ENCODE measurements at places on chromosomes 6 and 20. TPM values are rescaled to one million over a fixed set of nuclear protein-coding genes. Genes with fewer than 3 reads are reported as not detected.
A peak's percentile ranks its signal among the peaks of the same experiment; 100 is the strongest.

The PXDC1 gene
- 58.2 TPM for total RNA-seq

DNA sequence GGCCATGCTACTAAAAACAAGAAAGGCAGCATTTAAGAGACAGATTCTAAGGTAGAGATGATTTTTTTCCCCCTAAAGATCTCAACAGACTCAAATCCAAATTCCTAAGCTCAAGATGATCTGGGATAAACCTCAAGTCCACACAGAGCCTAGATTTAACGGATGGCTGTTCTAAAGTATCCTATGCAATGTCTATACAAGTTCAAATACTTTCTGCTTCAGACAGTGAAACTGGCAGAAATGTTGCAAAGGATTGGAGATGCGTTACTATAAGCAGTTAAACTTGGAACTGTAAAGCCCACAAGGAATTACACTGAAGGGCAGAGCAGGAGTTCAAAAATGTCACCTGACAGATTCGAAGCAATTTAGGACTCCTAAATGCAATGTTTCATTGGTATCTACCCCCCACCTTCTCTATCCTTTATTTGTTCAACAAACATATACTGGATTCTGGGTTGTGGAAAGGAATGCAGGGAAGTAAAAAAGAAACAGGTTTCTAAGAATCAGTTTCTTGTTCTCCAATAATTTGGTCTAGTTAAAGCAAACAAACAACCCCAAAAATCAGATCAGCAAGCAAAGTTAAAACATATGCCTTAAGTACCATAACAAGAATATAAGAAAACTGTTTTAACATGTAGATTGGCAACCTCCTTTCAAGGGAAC, 1.6 kb downstream of the DNAAF9 start:
- no peak for DNase-seq

DNA sequence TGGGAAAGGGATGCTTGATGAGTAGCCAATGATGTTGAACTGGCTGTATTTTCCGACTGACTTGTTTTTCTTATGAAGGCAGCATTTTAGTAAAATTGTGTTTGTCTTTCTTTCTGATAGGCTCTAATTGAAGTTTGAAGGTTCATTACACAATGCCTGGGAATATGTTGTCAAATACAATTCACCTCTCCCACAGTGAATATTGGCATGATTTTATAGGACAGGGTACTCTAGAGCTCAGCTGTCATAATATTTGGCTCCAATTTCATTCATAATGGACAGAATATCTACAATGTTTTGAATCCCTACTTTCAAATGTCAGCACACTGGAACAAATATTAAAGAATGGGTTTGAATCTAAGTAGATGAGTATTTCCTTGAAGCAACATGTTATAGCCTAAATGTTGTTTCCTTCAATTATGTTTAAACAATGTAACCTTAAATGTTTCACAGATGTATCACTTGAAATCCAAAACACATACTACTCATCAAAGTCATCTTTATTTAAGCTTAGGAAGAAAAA, 81.4 kb downstream of the LAMA2 start:
- no peak for DNase-seq

DNA sequence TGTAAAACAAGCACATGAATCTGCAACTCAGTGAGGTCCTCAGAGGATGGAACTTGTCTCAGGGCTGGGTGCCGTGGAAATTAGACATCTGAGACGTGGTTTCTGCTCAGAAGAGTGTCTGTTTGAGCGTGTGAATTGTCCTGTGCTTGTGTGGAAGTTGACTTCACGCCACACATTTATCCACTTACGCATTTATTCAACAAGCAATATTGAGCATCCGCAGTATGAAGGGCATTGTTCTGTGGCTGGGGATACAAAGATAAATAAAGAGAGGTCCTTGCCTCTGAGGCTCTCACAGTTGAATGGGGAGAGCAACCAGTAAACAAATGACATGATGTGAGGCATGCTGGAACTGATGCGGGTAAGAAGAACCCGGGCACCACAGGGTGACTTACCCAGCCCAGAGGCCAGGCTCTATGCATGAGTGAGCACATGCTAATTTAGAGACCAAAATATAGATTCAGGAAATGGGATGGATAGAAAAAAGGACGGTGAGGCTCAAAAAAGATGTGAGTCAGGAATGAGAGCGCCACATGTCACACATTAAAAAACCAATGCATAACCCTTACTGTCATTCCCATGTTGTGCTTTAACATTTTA, 60.4 kb downstream of the SOBP start:
- no peak for DNase-seq

- no peak for DNase-seq
Observed at GRCh38 chr6:36928547-36928918, 26.0 kb upstream of the PI16 start.

DNA sequence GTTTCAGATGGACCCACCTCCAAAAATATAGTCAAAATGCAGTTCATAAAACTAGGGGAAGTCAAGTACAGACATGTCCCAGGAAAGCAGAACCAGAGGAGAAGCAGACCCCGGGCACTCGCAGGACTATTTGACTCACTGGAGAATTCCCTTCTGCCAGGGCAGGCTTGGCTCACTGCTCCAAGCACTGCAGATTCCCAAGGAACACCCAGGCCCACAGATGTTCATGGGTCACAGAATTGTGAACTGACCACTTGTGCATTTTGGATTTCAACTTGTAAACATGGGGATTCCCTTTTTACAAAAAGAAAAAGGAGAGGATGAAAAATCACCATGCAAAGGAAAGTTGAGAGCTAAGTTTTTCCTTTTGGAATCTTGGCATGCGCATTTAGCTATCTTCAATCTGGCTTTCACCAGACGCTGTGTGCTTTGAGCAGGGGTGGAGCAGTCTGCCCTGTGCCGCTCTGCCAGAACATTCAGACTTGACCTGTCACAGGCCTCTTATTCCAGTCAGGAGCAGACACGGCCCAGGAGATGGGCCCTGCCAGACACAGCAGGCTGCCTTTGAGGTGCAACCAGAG, 237.5 kb upstream of the TAB2 start:
- DNase-seq = peak; percentile 65

DNA sequence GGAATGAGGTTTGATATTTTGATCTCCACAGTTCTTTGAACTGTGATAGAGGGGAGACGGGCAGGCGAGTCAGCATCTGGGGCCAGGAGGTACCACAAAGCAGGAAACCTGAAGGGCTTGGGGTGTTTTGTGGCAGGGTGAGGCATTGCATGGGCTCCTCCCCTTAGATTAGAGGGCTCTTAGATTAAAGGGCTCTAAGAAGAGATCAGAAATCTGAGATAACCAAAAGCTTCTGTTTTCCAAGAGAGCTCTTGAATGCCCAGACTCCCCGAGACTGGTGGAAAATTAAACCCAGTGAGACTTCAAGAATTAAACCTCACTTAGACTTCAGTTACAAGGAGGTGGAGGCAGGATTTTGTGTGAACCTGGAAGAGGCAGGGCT, 2.4 kb upstream of the GPX5 start:
- no peak for DNase-seq

GRCh38 chr6:57123111-57123510, 33.1 kb downstream of the ZNF451 start:
- no peak for DNase-seq
